Mucosa of gallbladder (tissue), 1 donor: ENCODE measurements at places on chromosomes 16 and 17. TPM values are rescaled to one million over a fixed set of nuclear protein-coding genes. Genes with fewer than 3 reads are reported as not detected.
A peak's percentile ranks its signal among the peaks of the same experiment; 100 is the strongest.

GRCh38 chr17:7123844-7124243 lies 9.2 kb upstream of the ASGR2 start:
- no peak for DNase-seq

DNA sequence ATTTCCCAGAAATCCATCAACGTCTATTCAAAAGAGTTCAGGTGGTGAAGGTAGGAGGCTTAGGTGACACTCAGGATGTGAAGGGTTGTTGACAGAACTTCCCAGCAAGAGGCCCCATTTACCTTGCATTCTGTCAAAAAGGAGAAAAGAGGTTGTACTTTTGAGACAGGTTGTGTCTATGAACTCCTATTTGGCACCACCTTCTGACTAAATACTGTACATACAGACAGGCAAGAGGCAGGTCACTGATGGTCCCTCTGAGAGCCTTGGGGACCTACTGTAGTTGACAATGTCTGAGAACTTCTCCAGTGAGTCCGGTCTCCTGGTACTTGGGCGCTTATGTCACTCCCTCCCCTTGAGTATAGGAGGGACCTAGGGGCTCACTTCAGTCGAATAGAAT lies 479.3 kb upstream of the ZFHX3 start:
- no peak for DNase-seq

DNA sequence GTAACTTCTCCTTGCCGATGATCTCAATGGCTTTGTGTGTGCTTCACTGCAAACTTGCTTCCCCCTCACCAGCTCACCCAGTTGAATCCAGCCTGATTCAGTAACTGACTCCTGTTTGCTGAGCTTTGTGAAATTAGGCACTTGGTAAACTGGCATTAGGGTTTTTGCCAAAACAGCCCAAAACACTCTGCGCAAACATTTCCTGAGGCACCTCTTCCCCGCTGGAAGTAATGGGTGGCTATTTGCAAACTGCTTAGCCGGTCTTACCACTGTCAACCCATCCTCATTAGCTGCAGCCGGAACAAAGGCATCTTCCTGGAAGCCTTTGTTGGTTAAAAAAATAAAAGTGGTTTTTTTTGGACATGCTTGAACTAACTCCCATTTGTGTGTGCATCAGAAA lies 353.2 kb downstream of the MAF start:
- DNase-seq, result no peak

GRCh38 chr17:40283662-40284061 lies 4.0 kb upstream of the CDC6 start:
- DNase-seq, result no peak

DNA sequence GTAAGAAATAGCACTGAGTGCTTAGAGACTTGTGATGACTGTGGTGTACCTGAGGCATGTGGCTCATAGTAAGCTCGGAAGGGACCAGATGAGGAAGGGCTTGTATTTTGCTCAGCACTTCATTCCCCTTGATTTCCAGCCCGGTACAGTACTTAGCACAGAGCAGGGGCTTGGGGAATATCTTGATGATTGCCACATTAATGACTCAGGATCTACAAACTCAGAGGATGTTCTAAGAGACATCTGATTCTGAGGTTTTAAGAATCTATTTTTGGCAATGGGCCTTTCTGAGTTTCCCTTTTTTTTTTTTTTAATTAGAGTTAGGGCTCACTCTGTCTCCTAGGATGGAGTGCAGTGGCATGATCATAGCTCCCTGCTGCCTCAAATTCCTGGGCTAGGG lies 9.1 kb downstream of the ASPHD1 start:
- no peak for DNase-seq

- DNase-seq, result no peak
Measured at GRCh38 chr17:43967251-43967875, 13.6 kb upstream of the PYY start.

DNA sequence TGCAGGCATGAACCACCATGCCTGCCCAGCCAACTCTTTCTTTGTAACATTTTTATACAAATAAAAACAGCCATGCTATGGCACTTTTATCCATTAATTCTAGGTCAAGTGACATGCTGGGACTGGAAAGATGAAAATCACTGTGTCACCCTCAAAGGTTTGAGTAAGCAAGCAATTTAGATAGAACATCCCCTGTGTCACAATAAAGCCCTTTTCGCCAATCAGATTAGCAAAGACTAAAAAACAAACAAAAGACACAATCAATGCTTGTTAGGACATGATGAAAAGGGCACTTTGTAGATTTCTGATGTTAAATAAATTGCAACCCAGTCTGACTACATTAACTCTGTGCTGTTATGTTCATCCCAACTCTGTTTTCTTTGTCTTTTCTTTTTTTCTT lies 26.4 kb downstream of the CHP2 start:
- DNase-seq, result no peak

GRCh38 chr16:9061358-9061813 lies 30.1 kb upstream of the HAPSTR1 start:
- DNase-seq, result peak; percentile 13

DNA sequence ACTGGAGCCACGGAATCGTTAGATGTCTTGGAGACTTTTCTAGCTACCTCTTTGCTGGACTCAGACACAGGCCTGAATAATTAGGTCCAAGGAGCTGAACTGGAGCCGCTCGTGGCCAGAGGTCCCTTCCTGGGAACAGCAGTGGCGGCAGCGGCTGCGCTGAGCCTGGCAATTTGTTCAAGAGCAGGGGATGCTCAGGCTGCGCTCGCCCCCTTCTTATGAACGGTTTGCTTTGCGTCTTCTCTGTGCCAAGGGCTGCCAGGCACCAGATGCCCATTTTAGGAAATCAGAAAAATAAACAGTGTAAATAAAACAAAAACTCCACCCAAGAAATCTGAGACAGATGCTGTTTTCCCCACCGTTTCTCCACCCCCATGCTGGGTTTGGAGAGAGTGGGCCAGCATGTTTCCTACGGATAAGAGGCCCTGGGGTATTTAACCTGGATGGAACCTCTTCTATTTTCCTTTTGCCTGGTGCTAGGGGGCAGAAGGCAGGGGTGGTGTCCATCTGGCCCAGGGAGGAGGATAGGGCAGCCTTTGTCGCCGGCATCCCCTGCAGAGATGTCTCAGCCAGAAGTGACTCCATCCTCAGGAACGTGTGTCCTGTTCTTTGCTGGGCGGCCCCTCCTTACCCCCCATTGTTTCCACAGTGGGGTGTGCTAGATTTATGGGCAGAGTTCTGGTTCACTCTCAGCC lies 163.4 kb downstream of the SEC14L1 start:
- DNase-seq, result no peak

DNA sequence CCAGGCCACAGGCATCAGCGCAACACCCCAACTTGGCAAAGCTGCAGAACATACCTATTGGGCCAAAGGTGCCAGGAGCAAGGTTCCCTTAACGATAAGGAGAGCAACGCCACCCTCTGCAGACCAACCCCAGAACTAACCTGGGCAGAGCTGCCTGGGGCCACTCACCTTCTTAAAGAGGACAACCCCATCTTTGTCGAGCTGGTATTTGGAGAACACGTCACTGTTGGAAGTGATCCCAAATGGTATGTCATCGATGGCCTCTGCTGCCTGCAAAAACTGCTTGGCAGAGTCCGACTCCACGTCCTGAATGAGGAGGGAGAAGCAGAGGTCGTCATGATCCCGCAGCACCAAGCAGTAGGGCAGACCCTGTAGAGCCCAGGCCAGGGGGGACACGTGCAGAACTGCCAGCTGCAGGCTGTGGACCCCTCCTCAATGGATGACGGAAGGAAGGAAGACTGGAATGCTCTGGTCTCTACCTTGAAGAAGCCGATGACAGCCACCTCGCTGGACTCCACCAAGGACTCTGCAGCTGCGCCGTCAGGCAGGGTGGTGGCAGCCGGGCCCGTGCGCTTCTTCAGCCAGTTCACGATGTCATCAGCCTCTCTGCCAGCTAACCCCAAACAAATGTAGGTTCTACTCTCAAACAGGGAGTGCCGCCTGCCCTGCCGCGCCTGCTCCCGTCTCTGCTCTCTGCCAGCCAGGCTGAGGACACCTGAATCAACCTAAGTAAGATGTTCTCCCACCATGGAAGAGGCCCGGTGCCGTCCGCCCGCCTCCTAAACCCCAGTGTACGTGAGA lies 5.2 kb downstream of the P4HB start:
- DNase-seq, result peak; percentile 69

DNA sequence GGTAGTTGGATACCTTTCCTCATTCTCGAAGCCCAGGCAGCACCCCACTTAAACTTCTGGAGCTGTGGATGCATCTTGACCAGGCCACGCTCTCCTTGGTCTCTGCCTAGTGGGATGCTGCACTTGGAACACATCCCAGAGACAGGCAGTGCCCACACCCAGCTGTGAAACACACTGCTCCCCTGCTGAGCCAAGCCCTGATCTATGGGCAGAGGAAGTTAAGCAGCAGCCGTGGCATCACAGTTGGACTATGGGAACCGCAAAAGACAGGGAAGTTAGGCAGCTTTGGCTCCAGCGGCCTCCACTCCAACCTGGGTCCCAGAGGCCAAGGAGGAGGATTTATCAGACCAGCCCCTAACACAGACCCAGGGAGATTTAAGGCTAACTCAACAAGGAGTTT lies 284.8 kb upstream of the CCL2 start:
- no peak for DNase-seq

- DNase-seq, result no peak
Measured at GRCh38 chr16:870856-871561, 70.5 kb upstream of the GNG13 start.

The ENO3 gene
- 7.5 TPM for total RNA-seq

The KLHDC4 gene
- total RNA-seq, result 31.8 TPM

The TOM1L2 gene
- 81.3 TPM for total RNA-seq

The NEUROD2 gene
- total RNA-seq, result not detected

The CPNE7 gene
- total RNA-seq, result 3.6 TPM

The UMOD gene
- 0.60 TPM for total RNA-seq

The NFAT5 gene
- 31.4 TPM for total RNA-seq

The TMEM107 gene
- 22.5 TPM for total RNA-seq

The ZNF597 gene
- total RNA-seq, result 2.3 TPM

The CACNG1 gene
- not detected for total RNA-seq
